Tibial artery (tissue), 4 donors: ENCODE measurements at places on chromosomes 5 and 9.

DNA sequence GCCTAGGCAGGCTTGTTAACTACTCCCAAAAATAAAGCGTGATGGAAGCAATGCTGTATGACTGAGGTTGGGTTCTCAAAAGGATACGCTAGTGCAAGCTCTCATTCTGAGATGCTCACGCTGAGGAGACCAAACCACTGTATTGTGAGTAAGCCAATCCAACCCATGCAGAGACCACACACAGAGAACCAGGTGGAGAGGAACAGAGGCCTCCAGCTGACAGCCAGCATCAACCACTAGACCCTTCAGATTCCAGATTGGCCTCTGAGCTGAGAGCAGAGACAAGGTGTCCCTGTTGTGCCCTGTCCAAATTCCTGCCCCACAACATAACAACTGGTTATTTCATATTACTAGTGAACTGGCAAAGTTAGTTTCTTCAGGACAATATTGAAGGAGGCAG is 4.5 kb downstream of the TSTD2 start:
- DNase-seq, result no peak

GRCh38 chr5:51632793-51633192 is 249.5 kb downstream of the ISL1 start:
- no peak for DNase-seq

DNA sequence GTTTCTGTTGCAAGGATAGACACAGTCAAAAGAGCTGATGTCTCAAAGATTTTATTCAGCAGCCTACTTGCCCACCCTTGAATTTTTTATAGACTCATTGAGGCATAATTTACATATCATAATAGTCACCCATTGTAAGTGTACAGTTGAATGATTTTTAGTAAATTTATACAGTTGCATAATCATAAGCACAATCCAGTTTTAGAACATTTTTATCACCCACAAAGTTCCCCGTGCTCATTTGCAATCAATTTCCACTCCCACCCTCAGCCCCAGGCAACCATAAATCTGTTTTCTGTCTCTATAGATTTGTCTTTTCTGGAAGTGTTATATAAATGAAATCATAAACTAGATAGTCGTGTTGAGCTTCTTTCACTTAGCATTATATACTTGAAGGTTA is 517.7 kb downstream of the TLE1 start:
- no peak for DNase-seq

DNA sequence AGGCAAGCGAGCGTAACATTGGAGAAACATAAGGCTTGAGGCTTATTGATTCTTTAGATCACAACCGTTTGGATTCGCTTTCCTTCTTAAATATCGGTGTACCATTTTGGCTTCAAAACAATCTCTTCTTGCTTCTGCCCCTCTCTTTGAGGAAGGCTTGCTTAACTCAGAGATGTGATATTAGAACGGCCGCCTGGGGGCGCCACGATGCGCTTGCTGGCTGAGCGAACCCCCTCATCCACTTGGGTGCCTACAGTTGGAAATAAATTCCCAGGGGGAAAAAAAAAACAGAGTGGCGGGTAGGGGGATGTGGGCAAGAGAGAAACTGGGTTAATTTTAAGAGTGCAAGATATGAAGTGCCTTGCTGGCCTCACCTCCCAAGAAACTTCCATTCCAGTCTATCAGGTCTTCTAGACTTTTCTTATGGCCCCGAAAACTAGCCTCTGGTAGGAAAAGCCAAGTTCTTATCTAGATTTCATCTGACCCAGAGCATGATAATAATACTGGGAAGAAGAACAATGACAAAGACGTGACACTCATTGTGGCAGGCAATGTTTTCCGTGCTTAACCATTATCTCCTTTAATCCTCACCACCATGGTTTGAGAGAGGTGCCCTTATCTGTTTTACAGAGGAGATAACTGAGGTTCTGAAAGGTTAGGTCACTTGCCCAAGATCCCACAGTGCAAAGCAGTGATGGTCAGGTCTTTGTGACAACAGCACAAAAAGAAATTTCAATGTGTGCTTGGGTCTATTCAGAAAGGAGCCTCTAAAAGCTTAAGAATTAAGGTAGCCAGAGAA is 115.8 kb downstream of the DPYSL3 start:
- no peak for DNase-seq

DNA sequence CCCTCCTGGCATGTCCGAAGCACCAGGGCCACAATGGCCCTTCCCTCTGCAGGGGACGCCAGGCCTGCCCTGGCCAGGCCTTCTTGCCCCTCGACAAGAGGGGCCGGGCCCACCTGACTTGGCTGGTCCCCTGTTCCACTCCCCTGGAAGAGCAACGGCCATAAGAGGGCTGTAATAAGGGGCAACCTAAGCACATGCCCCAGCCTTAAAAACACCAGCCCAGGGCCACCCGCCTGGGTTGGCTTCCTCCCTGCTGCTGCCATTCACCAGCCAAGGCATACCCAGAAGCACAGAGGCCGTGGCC is 8.5 kb downstream of the GFPT2 start:
- DNase-seq, result no peak

DNA sequence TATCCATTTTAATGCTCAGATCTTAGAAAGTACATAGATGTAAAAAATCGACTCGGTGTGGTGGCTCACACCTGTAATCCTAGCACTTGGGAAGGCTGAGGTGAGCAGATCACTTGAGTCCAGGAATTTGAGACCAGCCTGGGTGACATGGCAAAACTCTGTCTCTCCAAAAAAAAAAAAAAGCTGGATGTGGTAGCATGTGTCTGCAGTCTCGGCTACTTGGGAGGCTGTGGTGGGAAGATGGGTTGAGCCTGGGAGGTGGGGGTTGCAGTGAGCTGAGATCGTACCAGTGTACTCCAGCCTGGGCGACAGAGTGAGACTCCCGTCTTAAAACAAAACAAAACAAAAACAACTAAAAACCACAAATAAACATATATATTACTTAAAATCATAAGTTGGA is 61.4 kb downstream of the RASA1 start:
- no peak for DNase-seq

GRCh38 chr5:126851501-126852011 is 74.6 kb downstream of the LMNB1 start:
- DNase-seq, result peak; percentile 47

DNA sequence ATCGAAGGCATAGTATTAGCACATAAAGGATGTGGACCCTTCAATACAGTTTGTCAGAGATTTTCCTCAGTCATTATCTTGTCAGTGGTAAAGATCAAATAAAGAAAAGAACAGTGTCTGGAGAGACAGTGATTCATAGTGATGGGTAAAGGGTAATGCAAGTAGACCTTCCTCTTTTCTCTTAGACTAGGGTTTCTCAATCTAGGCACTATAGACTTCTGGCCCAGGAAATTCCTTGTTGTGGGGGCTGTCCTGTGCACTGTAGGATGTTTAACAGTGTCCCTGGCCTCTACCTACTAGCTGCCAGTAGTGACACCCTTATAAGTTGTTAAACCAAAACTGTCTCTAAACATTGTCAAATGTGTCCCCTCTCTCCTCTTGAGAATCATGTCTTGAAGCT is 6.9 kb downstream of the CAMK4 start:
- no peak for DNase-seq

- no peak for DNase-seq
Measured at GRCh38 chr9:84573083-84573482, 96.4 kb upstream of the NTRK2 start.

- DNase-seq, result no peak
Measured at GRCh38 chr5:109080896-109081295, 328.9 kb downstream of the PJA2 start.

DNA sequence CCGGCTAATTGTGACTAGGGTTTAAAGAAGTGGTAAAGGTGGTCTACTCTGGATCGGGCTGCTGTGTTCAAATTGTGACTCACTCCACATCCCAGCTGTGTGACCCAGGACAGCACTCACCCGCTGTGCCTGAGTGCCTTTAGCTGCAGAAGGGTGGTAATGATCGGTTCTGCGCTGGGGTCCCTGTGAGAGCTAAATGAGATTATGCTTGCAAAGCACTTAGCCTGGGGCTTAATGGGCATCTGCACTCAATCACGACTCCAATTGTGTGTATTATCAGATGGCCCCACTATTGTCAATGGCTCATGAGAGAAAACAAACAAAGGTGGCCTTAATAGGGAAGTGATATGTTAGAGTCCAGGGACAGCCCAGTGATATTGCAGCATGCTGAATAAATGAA is 25.1 kb upstream of the TBC1D2 start:
- DNase-seq, result no peak

GRCh38 chr9:101487443-101487840 is 46.2 kb upstream of the RNF20 start:
- no peak for DNase-seq

GRCh38 chr5:77046416-77047073 is 16.3 kb downstream of the AGGF1 start:
- DNase-seq, result no peak

GRCh38 chr5:87827539-87827938 is 414.8 kb upstream of the CCNH start:
- no peak for DNase-seq

- DNase-seq, result no peak
Measured at GRCh38 chr5:148799737-148800527, 26.5 kb upstream of the ADRB2 start.

- no peak for DNase-seq
Measured at GRCh38 chr5:123559434-123559775, 47.4 kb downstream of the CSNK1G3 start.

DNA sequence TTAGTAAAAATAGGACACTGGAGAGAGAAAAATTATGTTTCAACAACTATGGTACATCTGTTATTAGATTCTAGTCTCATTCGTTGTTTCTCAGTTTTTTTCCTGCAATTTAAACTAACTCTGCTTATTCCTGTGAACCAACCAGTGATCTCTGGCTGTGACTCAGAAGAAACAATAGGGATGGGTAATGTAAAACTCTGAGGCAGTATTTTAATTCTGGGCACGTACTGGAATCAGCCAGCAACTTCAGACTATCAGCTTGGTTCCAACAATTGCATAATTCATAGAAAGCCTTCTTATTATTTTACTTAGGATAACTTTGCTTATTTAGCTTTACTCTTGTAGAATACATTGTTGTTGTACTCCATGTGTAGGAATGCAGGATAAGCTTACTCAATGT is 28.8 kb downstream of the MLLT3 start:
- no peak for DNase-seq

DNA sequence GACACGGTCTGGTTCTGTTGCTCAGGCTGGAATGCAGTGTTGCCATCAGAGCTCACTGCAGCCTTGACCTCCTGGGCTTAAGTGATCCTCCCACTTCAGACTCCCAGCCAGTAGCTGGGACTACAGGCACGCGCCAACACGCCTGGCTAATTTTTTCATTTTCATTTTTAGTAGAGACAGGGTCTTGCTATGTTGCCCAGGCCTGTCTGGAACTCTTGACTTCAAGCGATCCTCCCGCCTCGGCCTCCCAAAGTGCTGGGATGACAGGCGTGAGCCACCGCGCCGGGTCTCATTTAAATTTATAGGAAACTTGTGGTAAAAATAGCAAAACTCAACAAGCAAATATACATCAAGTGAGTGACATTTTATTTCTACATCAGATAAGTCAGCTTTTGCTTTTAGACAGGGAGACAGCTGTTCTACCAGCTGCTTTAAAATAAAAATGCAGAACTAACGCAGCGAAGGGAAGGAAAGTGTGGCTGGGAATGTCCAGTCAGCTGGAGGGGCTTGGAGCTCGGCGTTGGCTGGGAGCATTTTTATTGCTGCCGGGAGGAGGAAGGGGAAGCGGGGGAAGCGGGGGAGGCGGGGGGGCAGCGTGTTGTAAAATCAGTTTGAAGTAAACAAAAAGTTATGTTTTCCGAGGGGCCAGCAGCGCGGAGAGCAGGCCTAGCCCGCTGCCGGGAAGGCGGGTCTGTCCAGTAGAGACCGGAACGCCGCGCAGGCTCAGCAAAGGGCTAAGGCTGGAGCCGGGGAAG is 707 bp upstream of the ZFYVE16 start:
- peak; percentile 65 for DNase-seq

GRCh38 chr5:142360607-142361120 is 35.8 kb upstream of the SPRY4 start:
- DNase-seq, result no peak

- DNase-seq, result no peak
Measured at GRCh38 chr9:119458068-119458467, 88.8 kb upstream of the BRINP1 start.

GRCh38 chr9:98925956-98926355 is 17.8 kb upstream of the COL15A1 start:
- DNase-seq, result no peak

- no peak for DNase-seq
Measured at GRCh38 chr5:180850434-180851078, 10.5 kb downstream of the ZFP62 start.

- no peak for DNase-seq
Measured at GRCh38 chr5:68297656-68298055, 82.1 kb downstream of the PIK3R1 start.

GRCh38 chr5:163880302-163880701 is 374.9 kb downstream of the MAT2B start:
- DNase-seq, result no peak

DNA sequence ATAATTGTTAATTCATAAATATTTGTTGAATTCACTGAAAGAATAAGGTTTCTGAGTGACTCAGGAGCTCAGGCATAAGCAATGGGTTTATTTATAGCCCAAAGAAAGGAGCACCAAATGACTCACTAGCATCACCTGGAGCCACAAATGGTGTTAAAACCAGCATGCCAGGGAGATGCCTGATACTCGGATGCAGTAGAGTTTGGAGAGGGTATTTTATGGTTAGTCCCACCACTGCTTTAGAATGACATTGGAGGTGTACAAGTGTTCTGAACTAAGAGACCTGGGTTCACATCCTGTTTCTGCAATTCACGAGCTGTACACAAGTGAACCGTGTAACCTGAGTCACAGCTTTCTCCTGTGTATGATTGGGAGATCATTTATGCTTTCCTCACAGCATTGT is 25.2 kb downstream of the CCL28 start:
- DNase-seq, result no peak

- DNase-seq, result no peak
Measured at GRCh38 chr9:19631181-19631580, 157.7 kb downstream of the SLC24A2 start.

DNA sequence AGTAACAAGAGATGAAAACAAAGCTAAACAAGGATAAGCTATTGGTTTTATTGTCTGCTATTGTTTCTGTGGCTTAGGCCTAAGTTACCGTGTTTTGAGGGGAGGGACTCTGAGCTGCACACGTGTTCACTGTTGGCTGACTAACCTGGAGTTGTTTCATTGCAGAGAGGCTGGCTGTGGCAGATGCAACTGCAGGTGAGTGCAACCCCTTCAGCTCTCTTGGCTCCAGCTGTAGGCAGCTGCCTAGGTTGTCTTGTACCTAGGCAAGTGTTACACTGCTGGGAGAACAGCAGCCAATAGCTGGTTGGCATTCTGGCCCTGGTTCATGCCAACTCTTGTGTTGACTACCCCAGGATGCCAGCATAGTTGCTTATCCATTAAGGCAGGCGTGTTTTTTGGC is 17.6 kb upstream of the MATR3 start:
- DNase-seq, result no peak

DNA sequence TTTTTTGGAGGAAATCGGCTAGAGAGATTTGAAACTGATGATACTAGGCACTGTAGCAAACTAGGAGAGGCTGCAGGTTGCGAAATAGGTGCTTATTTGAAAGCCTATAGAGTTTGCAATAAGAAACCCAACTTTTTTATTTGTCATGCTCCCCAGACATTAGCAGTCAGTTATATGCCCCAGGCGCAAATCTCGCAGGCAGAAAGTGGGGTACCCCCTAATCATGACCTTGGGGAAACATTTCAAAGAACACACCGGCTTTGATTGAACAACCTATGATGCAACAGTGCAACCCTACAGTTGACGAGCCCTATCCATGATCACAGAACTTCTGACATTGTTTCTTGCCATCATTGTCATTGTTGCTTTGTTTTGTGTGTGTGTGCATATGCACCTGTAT is 510.5 kb downstream of the RAB3C start:
- DNase-seq, result no peak
